ENCODE measurements at places on chromosomes 3 and 15.

DNA sequence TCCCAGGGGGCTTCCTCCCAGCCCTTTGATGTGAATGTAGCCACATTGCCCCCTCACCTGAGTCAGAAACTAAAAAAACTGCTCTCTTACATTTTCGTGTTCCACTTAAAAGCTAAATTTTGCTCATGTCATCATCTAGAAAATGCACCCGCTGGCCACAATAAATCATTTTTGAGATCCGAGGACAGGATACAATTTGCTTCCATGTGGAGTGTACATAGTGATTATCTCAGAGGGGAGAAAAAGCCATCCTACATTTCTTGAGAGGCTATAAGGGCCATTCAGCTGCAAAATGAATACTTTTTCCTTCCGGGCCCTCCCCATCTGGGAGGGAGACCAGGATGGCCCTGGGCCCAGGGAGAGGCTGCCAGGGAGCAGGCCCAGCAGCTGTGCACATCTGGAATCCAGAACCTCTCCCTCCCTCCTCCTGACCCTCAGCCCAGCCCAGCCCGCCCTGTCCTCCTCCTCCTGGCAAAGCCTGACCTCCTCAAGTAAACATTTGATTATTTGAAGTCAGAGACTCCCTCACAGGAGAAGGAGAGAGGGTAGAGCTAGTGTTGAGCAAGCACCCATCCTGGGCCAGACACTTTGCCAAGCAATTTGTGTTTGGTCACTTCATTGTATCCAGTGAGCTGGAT, 59.1 kb downstream of the CORO2B start:
- no peak for DNase-seq

DNA sequence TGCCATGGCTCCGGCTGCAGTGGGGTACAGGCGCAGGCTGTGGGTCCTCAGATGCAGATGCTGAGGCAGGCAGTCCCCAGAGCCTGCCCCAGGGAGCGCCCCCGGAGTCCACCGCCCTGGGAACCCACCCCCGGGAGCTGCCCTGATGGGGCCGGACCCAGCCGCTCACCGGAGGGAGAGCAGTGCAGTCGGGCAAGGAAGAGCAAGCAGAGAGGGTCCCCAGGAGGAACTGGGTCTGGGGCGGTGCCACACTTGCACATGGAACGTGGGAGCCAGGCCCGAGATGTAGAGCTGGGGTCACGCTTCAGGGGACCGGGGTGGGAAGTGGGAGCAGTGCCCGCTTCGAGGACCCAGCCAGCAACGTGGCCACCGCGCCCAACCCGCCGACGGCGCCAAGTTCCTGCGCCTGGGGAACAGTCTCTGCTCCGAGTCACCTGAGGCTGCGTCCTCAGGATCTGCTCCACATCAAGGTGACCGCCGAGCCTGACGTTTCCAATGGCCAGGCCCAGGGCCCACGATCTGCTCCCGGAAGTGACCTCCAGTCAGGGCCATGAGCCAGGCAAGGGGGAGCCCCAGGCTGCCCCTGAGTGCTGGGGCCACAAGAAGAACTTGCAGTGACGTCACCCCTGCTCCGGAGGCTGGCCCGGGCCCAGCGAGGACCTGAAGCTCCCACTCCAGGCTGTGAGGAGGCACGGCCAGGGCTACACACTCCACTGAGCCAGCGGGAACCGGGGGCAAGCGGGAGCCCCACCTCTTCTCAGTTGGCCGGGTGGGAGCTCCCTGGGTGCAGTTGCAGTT, 27.0 kb upstream of the TFG start:
- no peak for DNase-seq

- no peak for DNase-seq
These were observed 24.3 kb upstream of the CP start for GRCh38 chr3:149245738-149246451.

DNA sequence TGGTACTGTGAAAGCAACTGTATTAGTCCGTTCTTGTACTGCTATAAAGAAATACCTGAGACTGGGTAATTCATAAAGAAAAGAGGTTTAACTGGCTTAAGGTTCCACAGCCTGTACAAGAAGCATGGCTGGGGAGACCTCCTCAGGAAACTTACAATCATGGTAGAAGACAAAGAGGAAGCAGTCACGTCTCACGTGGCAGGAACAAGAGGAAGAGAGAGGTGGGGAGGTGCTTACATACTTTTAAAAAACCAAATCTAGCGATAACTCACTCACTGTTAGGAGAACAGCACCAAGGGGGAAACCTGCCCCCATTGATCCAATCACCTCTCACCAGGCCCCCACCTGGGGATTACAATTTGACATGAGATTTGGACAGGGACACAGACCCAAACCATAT, 48.9 kb downstream of the IQGAP1 start:
- no peak for DNase-seq

GRCh38 chr3:179398574-179399231, 51.2 kb downstream of the MFN1 start:
- no peak for DNase-seq

DNA sequence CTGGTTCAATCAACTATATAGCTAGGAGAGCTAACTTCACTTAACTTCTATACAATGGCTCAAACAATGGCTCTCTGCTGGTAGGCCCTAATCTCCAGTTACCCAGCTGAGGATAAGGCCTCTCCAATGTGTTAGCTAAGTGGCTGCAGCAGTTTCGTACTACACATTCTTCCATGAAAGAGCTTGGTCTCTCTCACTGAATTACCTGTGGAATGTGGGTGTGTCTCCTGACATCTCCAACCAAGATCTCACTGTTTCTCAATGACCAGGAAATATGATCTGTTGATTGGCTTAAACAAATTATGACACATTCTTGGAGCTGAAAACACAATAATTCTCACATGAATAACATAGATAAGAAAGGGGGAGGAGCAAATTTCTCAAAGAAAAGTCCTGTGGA, 169.8 kb upstream of the ROBO1 start:
- no peak for DNase-seq

DNA sequence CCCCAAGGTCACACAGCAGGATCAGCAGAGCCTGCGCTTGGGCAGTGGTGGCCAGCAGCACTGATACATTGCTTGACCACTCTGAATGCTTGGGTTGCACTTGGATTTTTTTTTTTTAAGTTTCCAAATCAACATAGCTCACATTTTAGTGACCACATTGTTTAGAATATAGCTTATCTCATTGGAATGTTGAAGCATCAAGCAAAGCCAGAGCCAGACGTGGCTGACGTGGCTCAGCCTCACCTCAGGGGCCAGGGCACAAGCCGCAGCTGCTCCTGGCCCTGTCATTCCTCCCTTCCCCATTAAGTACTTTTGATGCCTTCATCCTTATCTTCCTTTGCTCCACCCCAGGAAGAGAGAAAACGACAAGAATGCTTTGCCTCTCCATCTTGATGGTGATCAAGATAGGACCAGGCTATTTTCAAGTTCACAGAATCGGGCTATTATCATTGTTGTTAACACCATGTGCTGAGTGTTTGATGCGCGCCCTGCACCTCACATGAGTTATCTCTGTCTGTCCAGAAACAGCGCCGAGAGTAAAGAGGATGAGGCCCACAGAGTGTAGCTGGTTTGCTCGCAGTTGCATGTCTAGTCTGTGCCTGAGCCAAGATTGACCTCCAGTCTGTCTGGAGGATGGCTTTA, 75.8 kb downstream of the AAGAB start:
- no peak for DNase-seq

DNA sequence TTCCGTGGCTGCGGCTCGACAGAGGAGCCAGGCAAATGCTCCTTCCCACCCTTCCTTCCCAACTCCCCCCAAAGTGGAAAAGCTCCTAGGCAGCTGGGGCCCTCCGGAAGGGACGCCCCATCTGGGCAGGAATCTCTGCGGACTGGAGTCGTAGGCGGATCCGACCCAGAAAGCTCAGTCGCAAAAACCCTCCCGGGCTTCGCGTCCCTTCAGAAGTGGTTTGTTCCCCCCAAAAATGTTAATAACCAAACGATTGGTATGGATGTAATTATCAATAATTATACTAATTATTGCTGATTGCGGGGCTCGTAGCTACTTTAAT, 3.8 kb downstream of the RNU6-1 start:
- DNase-seq = no peak

- no peak for DNase-seq
These were observed 5.2 kb downstream of the KCTD6 start for GRCh38 chr3:58497097-58497496.

- DNase-seq = no peak
These were observed 17.9 kb upstream of the EPB42 start for GRCh38 chr15:43238671-43239131.

GRCh38 chr3:160780245-160780644, 24.2 kb downstream of the PPM1L start:
- DNase-seq = no peak

- no peak for DNase-seq
These were observed 45.7 kb upstream of the SKOR1 start for GRCh38 chr15:67779549-67780111.

- DNase-seq = no peak
These were observed 131.4 kb downstream of the NSMCE3 start for GRCh38 chr15:29138260-29138659.

GRCh38 chr15:62994439-62994838, 48.1 kb upstream of the TPM1 start:
- no peak for DNase-seq

GRCh38 chr15:47194718-47195117, 522.6 kb upstream of the SEMA6D start:
- DNase-seq = no peak

DNA sequence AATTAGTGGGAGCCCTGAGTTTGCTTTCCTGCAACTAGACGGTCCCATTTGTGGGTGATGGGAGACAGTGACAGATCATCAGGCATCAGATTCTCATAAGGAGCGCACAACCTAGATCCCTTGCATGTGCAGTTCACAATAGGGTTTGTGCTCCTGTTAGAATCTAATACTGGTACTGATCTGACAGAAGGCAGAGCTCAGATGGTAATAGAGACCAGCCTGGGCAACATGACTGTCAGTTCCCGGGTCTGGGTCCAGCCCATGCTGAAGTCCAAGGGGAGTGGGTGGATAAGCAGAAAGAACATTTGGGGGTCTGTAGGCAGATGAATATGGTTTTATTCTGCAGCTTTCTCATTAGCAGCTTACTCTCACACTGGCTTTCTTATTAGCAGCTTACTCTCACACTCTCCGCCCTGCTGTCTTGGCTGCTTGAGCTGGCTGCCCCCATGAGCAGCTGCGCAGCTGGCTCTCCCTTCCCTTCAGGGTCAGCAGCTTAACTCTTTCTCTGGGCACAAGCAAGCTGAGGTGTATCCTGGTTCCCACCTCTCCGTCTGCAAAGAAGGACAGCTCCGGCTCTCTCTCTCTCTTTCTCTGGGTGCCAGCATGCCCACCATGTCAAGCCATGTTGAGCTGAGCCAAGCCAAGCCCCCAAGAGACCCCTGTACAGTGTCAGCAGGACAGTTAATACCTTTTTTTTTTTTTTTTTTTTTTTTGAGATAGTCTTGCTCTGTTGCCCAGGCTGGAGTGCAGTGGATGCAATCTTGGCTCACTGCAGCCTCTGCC, 46.5 kb downstream of the KLHDC8B start:
- no peak for DNase-seq

- DNase-seq = no peak
These were observed 123.6 kb upstream of the PFN2 start for GRCh38 chr3:150094150-150094933.

DNA sequence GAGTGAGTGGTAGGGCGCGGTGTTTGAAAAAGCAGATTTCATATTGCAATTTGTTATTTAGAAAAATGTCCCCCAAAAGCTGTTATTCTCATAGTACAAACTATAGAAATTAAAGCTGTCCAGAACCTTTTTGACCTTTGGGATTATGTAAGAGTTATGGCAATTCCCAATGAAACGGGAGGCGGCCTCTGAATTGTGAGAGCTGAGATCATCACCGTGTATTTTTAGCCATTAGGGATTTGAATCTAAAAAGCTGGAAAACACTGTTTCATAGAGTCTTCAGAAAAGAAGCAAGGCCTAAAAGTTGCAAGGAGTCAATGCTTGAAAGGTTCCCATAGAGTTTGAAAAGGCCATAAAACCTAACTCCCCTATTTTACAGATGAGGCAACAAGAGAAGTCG, 38.6 kb upstream of the SLC25A26 start:
- DNase-seq = no peak

- DNase-seq = no peak
These were observed 6.4 kb downstream of the STRA6 start for GRCh38 chr15:74196175-74196574.

GRCh38 chr3:33994568-33994967, 196.1 kb downstream of the PDCD6IP start:
- DNase-seq = no peak

GRCh38 chr15:67196672-67197363, 57.6 kb downstream of the AAGAB start:
- no peak for DNase-seq

- DNase-seq = no peak
These were observed 14.6 kb upstream of the NRROS start for GRCh38 chr3:196624907-196625306.

- DNase-seq = no peak
These were observed 116.2 kb downstream of the GBE1 start for GRCh38 chr3:81645248-81645647.

GRCh38 chr15:39459548-39459947, 121.3 kb upstream of the THBS1 start:
- DNase-seq = no peak

DNA sequence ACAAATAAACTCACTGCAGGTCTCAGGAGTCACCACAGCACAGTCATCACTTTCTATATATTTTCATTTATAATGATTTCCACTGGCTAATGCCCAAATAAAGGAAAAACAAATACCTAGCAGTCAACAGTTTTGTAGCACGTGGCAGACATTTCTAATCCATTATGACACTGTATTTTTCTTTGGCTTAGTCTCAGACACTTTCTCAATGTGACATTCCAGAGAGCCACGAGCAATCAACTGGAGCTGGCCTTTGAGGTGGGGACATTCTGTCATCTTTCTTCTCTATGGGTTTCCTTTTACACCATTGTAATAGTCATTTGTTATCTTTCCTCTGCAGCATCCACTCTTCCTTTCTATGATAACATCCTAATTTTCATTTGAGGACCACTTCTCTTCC, 119.7 kb downstream of the WNT5A start:
- no peak for DNase-seq

DNA sequence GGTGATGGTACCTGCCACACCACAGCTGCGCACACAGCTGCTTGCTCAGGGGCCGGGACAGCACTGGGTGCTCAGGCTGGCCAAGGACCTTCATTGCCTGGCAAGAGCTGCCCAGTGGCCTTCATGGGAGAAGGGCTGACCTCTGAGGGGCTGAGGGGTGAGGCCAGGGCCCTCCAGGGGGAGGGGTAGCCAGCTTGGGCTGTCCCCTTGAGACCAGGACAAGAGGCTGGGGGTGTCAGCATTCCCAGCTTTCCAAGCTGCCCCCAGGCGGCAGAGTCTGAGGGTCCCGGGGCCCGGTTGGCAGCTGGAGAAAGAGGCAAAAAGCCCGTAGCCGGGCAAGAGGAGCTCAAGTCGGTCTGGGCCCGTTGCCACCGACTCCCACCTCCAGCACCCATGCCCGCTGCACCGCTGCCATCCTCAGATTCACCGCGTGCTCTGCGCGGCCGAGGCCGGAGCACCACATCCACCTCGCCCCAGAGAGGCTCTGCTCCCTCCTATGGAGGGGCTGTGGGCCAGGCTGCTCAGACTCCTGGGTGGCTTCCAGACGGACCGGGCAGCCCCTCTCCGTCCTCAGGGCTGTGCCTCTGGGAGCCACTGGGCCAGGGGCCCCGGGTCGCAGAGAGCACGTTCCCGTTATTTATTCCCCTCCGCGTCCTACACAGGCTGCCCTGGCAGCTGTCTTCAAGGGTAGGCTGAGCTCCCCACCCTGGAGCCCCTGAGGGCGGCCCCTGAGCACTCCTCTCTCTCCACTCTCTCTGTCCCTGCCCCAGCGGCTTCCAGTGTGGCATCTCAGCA, 51.5 kb downstream of the PLXNA1 start:
- no peak for DNase-seq

- DNase-seq = no peak
These were observed 20.8 kb downstream of the SLC28A1 start for GRCh38 chr15:84905016-84905916.

Data from T-helper 2 cell treated with Interferon-gamma antibody and Interleukin-4, amounts not matched to agents 5 μg/mL and 100 μg/mL, for 36 hours (primary cell).